Smooth muscle cell of the coronary artery (primary cell): ENCODE measurements at places on chromosomes 12 and 14. TPM values are rescaled to one million over a fixed set of nuclear protein-coding genes. Genes with fewer than 3 reads are reported as not detected.

The PHETA1 gene
- 2.9 and 6.4 TPM in 2 replicates for total RNA-seq

The ERP27 gene
- total RNA-seq = 0.23 TPM in 1 of 2 replicates, not detected in the other

The ZC2HC1C gene
- total RNA-seq = 0.23 and 0.53 TPM in 2 replicates

The OAS1 gene
- total RNA-seq = 2.3 and 5.4 TPM in 2 replicates

The IRAK3 gene
- 2.4 and 8.7 TPM in 2 replicates for total RNA-seq

The CMKLR1 gene
- total RNA-seq = 0.08 and 1.3 TPM in 2 replicates

The NPFF gene
- not detected in 2 replicates for total RNA-seq

The POTEG gene
- total RNA-seq = not detected in 2 replicates

The LYZ gene
- 0.08 TPM in 1 of 2 replicates, not detected in the other for total RNA-seq
